NCI-H2081 treated with DMSO at 0.1 percent for 48 hours (cell line): ENCODE measurements at places on chromosomes 12 and 14.

DNA sequence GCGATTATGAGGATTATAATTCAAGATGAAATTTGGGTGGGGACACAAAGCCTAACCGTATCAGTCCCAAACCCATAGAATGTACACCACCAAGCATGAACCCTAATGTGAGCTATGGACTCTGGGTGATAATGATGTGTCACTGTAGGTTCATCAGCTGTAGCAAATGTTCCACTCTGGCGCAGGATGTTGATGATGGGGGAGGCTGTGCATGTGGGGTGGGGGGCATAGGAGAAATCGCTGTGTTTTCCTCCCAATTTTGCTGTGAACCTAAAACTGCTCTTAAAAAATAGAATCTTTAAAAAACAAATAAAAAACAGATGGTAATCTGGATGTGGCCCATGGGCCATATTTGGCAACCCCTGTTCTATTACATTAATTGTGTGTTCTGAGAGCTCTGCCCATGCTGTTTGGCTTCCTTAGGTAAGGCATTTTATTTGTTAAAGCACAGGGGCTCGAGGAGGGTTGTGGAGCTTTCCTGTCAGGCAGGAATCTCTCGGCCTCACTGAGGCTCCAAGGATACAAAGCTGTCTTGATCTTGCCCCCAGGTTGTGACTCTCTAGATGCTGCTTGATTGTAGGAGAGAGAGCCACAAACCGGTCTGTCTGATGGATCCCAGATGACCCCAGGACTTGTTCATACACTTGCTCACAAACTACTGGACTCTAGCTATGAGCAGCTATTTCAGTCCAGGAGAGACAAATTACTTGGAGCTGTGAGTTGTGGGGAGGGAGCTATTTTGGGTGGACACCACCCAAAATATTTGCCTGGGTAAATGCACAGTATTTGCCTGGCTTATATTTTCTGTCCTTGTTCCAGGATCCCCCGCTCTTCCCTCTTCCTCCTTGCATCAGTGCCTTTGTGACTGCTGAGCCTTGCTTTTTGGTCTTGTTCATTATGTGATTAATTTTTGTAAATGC, 340.2 kb downstream of the MED13L start:
- DNase-seq: no peak

- no peak for DNase-seq
Measured at GRCh38 chr14:76941544-76941943, 87.0 kb downstream of the IRF2BPL start.

GRCh38 chr14:68857516-68858070, 64.7 kb upstream of the ZFP36L1 start:
- DNase-seq: no peak

- DNase-seq: no peak
Measured at GRCh38 chr14:58659061-58659460, 21.3 kb downstream of the DACT1 start.

- DNase-seq: no peak
Measured at GRCh38 chr12:120813588-120814153, 88.0 kb downstream of the ACADS start.

- no peak for DNase-seq
Measured at GRCh38 chr14:52355526-52355925, 41.4 kb downstream of the PTGER2 start.

- no peak for DNase-seq
Measured at GRCh38 chr12:108567406-108568337, 5.3 kb downstream of the ISCU start.

DNA sequence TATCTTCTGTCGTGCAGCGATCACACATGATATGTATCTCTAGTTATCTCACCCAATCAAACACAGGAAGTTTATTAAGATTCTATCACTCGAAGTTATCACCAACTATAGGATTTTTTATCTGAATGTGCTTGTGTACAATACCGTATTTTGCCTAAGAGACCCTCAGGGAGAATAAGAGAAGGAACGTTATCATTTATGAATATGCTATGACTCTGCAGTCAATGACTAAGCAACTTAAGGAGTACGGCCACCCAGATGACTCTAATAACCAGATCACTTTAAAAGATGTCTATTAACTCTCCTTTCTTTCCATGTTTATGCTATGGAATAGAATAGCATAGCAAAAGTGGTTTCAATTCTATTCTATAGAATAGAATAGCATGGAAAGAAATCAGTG, 486.4 kb downstream of the BCL11B start:
- DNase-seq: no peak

- no peak for DNase-seq
Measured at GRCh38 chr12:108779998-108780688, 48.8 kb upstream of the CORO1C start.

GRCh38 chr12:54420766-54421144, 1.7 kb upstream of the ITGA5 start:
- no peak for DNase-seq

DNA sequence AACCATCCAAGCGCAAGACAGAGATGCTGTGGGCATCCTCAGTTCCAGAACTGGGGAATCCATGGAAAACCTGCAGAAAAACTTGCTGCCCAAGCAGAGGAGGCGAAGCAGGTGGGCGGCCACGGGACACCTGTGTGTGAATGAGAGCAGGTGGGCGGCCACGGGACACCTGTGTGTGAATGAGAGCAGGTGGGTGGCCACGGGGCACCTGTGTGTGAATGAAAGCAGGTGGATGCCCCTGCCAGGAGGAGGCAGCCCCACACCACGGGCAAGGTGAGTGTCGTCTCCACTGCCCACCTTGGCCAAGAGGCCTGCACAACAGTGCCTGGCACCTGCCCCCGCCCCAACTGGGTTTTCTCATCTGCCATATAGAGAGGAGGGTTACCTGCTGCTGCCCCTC, 59.2 kb downstream of the GSC start:
- DNase-seq: no peak

- DNase-seq: no peak
Measured at GRCh38 chr12:92547420-92547819, 155.4 kb upstream of the PLEKHG7 start.

GRCh38 chr14:89507521-89507920, 90.5 kb upstream of the FOXN3 start:
- no peak for DNase-seq

GRCh38 chr12:65565601-65566560, 258.4 kb upstream of the HMGA2 start:
- no peak for DNase-seq

DNA sequence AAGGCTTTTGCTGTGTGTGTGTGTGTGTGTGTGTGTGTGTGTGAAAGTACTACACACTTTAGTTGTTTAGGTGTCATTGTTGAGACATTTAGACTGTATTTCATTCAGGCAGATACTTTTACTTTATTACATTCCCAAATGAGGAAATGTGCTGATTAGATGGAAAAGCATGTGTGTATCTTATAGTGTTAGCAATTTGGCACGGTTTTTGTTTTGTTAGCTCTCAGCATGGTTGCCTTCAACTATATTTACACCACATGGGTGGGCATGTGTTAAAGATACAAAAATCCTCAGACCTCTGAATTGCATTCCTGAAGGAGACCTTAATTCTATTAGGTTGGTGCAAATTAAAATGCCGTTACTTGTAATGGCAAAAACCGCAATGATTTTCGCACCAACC, 879.5 kb downstream of the DIO2 start:
- no peak for DNase-seq

GRCh38 chr12:50518090-50518489, 13.3 kb downstream of the DIP2B start:
- DNase-seq: no peak

DNA sequence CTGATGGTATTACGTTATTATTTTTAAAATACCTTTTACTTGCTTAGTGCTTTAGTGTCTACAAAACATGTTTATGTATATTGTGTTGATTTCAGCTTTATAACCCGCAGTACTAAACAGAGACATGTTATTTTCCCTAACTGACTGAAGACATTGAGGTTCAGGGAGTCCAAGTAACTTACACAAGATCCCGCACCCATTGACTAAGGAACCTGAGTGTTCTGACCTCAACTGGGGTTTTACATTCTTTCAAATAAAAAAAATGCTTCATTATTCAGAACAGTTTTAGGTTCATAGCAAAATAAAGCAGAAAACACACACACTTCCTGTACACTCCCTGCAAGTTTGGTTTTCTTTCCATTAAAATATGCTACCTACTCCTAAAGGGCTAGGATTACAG, 60.4 kb upstream of the METAP2 start:
- no peak for DNase-seq

- no peak for DNase-seq
Measured at GRCh38 chr12:32158525-32158924, 51.9 kb downstream of the BICD1 start.

- no peak for DNase-seq
Measured at GRCh38 chr14:92934196-92935085, 11.5 kb downstream of the CHGA start.

DNA sequence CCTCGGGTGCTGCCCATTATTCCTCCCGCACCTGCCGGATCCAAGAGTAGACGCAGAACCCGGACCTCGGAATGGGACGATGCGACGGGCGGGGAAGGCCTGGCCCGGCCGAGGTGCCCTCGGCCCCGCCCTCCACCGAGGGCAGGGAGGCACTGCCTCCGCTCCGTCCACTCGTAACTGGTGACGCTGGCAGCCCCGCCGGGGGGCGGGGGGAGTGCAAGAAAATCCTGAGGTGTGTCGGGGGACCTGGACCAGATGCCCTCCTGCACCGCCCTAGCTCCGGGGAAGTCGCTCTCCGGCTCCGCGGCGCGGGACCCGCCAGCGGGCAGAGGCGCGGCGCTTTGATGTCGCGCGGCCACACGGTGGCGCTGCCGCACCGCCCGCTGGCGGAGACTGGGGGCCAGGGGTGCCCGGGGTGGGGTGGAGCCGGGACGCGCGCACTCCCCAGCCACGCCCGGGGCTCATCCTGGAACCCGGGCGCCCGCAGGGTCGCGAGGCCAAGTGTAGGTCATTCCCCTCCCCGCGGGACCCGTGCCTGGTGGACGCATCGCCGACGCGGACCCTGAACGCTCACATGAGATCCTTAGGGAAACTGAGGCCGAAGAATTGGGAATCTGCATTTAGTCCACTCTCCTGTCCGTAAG, 202.8 kb downstream of the TTC8 start:
- DNase-seq: no peak
